ENCODE measurements at places on chromosomes 2 and 18.

DNA sequence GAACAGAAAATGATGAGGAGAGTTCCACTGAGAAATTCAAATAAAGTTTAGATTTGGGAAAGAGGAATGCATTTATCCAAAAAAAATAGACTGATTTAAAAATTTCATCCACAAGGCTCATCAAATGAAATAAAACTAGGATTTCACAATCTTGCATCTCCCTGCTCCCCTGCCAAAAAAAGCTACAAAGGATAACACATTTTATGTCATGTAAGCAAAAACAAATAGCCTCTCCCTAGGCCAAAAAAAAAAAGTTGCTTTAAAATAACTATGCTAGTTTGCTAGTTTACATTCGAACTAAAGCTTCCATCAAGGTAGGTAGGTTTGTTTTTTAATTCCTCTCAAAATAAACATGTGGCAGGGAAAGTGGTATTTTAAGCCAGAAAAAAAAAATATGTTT is 465.5 kb upstream of the ID2 start:
- no peak for DNase-seq

GRCh38 chr2:225182126-225182525 is 139.9 kb upstream of the DOCK10 start:
- DNase-seq = no peak

DNA sequence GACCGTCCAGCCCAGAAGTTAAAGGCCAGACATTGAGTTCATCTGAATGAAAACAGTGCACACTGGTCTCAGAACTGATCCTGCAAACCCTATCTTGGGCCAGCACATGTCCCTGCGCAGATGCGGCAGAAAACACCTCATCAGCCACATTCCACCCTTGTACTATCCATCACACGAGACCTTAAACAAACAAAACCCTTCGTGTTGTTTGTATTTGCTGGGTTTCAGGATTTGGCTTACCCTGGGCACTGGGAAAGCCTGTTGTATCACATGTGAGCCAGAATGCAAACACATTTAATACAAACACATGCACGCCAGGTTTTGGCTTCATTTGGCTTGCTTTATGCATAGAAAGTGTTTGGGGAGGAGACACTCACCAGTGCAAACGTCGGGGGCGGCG is 12.5 kb downstream of the WIPF1 start:
- DNase-seq = no peak

DNA sequence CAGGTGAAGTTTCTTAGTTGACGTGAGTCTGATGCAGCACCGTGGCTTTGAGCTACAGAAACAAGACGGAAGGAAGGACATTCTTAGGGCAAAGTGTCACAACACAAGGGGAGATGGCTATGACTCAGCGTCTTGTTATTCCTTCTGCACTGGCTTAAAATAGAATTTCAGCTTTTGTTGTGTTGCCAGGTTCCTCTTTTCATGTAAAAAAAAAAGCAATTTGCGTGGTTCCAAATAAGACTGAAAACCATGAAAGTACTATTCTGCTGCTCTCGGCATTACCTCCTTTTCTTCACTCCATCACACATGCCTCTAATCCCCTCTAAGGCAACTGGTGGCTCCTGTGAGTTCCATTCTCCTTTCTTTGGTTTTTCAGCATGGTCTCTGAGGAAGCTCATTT is 150.1 kb downstream of the ANTXR1 start:
- no peak for DNase-seq

DNA sequence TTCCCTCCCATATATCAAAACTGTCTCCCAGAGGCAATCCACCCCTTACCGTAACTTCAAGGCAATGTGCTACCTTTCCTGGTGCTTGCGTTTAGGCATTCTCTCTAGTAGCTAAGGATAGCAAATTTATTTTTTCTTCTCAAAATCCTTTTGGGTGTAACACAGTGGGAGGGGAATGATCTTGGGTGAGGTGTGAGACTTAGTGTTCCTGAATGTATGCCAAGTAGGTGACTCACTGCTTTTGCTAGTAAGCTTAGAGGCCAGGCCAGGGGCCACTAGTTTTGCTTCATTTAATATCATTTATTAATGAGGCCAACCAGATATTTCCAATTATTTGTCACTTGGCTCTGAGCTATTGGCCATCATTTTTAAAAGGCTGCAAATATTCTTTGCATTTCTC is 135.5 kb downstream of the NAPG start:
- DNase-seq = no peak
